ENCODE measurements at places on chromosomes 12 and 14.

DNA sequence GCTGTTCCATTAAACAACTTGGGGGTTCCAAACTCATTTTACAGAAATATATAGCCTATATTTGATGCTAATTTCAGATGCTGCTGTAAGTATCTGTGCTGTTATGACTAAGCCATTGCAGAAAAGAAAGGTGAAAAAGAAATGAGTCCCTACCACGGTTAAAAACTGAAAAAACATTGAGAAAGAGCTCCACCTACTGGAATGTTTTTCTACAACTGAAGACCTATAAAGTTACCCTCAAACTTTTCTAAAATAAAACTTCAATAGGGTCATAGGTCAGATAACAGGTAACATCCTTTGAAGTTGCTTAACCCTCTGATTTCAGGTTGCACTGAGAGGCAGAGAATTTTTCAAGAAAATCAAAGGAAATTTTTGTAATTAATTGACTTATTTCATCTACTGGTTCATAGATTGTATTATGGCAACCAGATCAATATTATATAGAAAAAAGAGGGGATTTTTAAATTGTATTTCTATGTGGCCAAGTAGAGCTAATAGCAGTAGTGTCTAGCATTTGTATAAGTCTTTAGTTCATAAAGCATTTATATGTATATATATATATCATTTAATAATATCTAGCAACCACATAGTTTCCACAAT is 279.9 kb downstream of the RPS29 start:
- no peak for DNase-seq

DNA sequence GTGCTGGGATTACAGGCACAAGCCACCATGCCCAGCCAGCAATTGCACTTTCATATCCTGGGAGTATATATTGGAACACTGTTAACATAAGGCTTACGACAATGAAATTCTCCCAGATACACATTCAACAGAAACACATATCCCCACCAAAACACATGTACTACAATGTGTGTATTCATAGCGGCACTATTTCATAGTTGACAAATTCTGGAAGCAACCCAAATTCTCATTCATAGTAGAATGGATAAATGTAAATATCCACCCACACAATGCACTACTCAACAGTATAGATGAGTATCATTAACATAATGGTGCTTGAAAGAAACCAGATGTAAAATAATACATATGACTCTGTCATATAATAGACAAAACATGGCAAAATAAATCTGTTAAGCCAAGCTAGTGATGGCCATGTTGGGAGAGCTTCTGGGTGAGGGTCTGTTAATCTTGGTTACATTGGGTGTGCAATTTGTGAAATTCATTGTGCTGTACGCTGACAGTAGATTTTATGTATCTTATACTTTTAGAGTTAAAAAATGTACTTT is 2.6 kb upstream of the DNAAF2 start:
- no peak for DNase-seq

DNA sequence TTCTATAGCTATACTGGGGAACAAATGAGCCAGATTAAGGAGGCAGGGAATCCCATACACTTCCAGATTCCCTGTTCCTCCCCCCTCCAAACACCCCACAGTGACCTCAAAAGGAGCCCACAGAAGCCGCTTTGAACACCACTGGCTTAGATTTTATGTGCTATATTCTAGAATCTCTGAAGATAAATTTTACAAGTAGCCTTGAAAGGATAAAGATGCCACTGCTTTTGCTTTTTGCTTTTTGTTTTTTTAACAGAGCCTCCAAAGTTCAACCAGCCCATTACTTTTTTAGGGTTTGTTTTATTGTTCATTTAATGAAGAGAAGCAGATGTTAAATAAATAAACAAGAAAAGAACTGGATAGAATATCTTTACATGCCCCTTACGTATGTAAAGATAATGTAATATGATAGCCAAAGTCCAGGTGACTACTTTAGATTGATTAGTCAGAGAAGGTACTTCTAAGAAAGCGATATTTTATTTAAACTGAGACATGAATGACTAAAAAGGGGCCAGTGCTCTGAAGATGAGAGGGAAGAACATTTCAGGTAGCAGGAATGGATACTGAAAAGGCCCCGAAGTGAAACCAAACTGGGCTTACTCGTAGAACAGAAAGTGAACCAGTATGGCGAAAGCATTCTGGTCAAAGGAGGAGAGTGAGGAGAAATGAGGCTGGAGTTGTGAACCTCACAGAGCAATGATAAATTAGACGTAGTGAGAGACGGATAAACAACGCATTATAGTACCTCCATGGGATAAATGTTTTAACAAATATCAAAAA is 44.6 kb downstream of the DUSP6 start:
- no peak for DNase-seq

DNA sequence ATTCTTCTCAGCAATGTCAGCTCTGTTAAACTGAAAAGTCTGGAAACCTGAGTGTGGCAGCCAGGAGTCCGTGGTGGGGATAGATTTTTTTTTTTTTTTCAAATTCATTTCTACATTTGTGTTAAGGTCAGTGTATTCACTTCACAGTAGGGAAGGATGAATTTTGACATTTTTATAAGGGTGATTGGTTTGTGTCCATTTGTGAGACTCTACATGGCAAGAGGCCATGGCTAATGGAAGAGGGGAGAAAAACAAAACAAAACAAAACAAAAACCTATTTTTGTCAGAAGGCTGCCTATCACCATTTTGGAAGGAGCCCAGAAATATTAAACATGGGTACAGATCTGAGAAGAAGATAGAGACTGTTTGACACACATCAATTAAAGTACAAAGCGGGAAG is 176.1 kb downstream of the RMST start:
- no peak for DNase-seq

- DNase-seq: peak; percentile 63
Observed at GRCh38 chr14:54627540-54628363, 60.8 kb downstream of the SAMD4A start.

- no peak for DNase-seq
Observed at GRCh38 chr12:84038242-84038641, 874.4 kb downstream of the SLC6A15 start.

DNA sequence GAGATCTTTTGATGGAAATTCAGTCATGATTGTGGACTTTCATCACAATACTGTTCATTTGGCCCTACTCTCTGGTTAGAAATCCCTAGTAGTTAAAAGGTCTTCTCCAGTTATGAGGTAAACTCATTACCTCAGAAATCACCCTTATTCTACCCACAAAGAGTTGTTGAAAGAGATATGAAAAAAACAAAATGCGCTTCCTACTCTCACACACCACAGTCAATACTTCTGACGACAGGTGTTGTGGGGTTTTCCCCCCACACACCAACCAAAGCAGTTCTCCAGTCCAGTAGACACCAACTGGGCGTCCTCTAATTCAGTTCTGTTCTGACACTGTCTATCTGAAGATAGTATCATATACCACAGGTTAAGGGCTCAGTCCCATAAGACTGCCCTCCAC is 54.9 kb downstream of the TRMT5 start:
- DNase-seq: no peak

GRCh38 chr12:48286665-48287064 is 64.1 kb downstream of the ZNF641 start:
- DNase-seq: no peak

DNA sequence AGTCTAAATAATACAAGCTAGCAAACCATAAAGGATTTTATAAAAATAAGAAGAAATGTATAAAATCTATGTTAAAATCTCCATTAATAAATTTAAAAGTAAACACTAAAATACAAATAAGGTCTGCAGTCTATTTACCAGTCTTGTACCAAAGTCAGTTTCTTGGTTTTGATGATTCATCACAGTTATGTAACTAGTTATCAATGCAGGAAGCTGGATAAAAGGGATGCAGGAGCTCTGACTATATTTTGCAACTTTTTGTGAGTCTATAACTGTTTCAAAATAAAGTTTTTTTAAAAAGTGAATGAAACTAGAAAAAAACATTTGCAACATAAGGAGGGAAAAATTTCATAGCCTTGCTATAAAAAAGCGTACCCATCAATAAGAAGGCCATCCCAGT is 151.5 kb downstream of the DERA start:
- DNase-seq: no peak

DNA sequence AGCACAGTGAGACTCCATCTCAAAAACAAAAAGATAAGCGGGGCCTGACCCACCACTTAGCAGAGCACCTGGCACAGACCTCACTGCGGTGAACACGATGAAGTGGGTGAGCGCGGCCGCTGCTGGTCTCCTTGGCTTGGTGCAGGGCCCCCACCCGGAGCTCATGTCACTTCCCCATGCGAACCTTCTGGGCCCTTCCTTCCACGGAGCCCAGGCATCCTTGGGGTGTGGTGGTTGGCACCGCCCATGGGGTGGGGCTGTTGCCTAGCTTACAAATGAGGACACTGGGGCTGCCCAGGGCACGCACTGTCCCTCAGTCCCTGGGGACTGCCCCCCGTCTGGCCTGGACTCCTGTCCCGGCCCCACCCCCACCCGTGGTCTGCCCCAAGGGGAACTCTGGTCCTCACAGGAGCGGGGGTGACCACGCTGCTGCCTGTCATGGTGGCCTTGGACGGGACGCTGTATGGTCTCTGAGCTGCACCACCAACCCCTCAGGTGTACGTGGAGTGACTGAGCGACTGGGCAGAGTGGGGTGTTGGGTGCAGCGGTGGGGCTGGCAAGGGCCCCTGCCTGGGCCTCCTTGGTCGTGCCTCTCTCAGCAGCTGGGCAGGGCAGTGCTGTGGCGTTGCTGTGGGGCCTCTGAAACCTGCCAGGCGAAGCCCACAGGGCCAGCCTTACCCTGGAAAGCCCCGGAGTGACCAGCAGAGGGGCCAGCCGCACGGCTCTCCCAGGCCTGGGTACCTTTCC is 15.3 kb downstream of the FBRSL1 start:
- no peak for DNase-seq

GRCh38 chr14:39265033-39265432 is 31.3 kb downstream of the MIA2 start:
- no peak for DNase-seq

GRCh38 chr14:64856529-64857445 is 22.9 kb downstream of the SPTB start:
- DNase-seq: no peak

DNA sequence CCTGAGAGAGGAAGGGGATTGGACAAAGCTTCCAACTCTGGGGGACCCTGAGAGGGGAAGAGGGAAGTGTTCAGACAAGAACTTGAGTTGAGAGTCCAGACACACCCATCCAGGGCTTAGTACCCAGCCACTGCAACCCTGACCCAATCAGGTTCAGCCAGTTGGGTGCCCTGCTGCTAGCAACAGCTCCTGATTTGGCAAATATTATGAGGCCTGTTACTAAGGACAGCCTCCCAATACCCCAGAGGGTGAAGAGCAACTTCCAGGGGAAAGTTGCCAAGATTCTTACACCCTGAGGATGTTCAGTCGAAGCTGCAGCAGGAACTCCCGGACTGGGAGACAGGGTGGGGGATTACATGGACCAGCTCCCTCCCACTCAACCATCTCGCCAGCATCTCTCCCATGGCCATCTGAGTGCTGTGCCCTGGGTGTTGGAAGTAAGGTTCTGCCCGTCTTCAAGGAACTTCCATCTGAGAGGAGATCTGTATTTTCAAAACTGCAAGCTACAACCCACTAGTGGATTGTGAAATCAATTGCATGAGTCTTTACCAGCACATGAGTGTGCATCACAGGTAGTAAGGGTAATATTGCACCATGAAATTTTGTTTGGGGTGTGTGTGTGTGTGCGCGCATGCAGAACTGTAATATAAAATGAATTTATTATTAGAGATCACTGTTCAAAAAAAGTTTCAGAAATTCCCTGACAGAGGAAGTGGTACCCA is 11.5 kb upstream of the KRT78 start:
- DNase-seq: no peak

DNA sequence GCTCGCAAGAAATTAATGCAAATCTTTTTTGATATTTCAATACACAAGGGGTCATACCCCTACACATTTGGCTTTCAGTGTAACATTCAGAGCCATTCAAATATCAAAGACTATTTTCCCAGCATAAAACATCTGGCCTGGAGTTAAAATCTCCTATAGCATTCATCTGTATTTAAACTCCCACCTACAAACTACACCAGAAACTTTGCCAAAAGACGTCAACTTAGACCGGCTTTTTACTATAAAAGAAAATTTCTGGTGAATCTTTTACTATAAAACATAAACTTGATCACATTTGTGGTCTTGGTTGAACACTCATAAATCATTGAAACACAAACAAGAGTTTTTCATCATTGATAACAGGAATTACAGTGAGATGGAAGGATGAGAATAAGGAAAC is 473.3 kb upstream of the DCN start:
- DNase-seq: no peak

GRCh38 chr12:30988646-30989286 is 62.2 kb downstream of the TSPAN11 start:
- DNase-seq: no peak

GRCh38 chr12:15212930-15213329 is 8.3 kb downstream of the RERG start:
- DNase-seq: no peak

DNA sequence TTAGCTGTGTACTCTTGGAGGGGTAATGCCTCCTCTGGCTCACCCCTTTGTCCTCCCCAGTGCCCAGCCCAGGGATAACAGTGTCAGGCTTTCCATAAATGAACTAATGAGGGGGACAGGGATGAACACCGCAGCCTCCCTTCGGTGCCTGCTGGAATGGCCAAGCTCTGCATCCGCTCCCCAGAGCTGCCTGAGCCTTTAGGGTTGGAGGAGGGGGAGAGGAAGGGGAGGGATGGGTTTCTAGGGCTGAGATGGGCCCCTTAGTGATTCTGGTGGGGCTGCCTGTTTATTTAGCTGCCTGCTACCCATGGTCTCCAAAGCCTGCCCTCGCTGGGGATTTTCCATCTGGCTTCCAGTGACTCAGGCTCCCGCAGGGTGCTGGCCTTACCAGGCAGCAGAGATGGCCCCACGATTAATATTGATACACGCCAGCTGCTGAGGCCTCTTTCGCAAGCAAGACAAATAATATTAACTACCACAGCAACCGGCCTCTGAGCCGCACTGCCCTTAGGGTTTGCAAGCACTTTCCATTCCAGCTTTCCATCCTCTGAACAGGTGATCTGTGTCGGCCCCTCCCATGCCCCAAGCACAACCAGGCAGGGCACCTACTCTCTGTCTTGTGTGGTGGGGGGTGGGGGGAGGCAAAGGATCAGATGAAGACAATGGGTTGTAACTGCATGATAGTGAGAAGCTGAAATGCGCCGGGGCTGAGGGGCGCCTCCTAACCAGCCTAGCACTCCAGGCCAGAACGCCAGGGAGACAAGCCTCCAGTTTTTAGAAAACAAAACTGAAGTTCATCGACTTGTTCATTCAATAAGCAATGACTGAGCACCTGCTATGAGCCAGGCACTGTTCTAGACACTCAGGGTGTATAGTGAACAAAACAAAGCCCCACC is 56.7 kb downstream of the C14orf132 start:
- no peak for DNase-seq
